Inflammatory macrophage (primary cell): ENCODE measurements at places on chromosomes 6 and 20.

DNA sequence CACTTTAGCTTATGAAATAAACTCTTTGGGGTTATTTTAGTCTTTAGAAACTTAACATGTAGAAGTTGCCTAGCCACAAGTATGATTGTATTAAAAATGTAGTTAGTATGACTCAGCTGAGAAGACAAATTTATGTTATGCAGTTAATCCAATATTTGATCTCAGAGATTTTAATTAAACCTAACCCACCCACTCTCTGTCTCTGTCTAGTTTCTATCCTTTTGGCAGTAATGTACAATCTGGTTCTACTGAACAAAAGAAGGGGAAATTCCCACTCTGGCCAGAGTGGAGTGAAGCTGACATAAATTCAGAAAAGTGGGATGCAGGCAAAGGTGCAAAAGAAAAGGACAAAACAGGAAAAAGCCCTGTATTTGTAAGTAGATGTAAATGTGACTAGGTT, 36.4 kb downstream of the ADGB start:
- DNase-seq: no peak

DNA sequence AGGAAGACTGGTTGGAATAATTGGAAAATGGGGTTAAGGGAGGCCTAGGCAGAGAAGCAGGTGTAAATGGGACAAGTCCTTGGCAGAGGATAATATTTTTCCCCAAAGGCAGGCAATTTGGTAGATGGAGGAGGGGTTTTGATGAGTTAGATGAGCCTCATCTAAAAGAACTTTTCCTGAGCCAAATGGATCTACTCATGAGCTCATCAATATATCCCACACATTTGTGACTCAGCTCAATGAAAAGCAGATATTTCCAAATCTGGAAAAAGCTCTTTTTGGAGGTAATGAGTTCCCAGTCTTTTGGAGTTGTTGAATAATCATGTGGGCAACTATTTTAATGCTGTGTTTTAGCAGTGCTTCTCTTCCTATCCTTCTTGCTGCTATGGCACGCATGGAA, 685.5 kb upstream of the CITED2 start:
- DNase-seq: no peak

DNA sequence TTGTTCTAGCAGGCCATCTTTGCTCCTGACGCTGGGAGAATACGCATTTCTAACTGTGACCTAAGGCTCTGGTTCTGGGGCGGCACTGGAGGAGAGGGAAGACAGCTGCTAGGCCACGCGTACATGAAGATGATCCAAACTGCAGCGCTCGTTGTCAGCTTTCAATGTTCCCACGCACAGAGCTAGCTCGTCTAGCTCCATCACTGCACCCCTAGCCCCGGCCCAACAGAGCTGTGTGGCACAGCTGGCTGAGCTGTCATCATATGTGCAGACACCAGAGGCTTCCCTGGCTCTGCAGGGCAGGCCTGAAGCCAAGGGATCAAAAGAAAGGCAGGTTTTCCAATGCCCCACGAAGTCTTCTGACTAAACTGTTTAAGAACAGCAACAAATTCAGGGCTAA, 124.7 kb downstream of the IRF4 start:
- DNase-seq: no peak

- DNase-seq: no peak
Measured at GRCh38 chr6:24931296-24931695, 4.5 kb downstream of the RIPOR2 start.

DNA sequence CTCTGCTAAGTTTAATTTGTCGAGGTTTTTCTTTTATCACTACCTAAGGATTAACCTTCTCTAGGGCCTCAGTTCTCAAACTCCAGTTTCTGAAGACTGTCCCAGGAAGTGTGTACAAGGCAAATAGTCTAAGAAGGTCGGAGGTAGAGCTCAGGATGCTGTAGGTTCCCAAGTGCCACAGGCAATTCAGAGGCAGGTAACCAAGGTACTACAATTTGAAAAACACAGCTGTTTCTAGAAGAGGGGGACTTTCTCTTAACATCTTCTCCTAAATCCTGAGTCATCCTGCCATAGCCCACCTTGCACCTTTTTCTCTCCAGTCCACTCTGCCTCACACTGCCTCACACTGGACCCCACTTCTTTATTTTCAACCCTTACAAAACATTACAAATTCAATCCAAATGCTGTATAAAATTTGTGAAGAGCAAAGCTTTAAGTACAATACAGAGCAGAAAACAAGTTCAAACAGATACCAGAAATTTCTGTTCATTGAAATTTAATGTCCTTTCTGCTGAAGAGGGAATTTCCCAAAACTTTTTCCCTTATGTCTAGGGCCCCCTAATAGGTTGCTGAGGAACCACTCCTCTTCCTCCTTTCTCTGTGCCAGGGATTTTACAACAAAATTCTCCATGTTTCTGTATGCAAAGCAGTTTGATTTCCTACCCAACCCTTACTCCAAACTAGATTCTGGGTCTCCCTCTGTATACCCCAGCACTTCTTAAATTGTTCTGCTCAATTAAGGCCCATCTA, 43.0 kb downstream of the FRK start:
- DNase-seq: no peak

GRCh38 chr6:142714951-142715785, 229.8 kb downstream of the HIVEP2 start:
- no peak for DNase-seq

DNA sequence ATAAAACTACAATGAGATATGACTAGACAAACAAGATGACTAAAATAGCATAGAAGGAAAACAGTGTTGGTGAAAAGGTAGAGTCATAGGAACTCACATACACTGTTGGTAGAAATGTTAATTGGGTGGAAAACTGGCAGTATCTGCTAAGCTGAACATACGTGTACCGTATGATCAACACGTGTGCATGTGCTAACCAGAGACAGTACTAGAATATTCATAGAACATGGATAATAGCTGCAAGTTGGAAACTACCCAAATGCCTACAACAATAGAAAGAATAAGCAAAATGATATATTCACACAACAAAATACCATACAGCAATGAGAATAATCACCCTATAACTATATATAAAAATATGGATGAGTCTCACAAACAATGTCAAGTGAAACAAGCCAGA, 184.0 kb downstream of the IBTK start:
- no peak for DNase-seq

DNA sequence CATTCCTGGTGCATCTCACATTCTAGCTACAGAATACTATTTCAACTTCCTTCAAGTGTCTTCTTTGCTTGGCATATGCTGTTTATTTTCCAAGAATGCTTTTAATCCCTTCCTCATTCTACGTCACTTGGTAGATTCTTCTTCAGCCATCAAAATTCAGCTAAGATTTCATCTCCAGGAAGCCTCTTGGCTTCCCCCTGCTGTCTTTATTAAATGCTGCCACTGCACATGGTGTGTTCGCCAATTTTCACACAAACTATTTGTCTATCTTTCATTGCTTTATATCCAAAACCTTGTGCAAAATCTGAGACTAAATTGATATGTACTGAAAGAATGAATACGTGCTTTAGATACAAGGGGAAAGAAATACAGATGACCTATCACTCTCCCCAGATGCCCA, 253.0 kb downstream of the RFPL4B start:
- no peak for DNase-seq

- DNase-seq: no peak
Measured at GRCh38 chr6:90144928-90145555, 151.6 kb downstream of the BACH2 start.

- peak; percentile 32 for DNase-seq
Measured at GRCh38 chr6:87102151-87102621, 7.3 kb upstream of the CGA start.

DNA sequence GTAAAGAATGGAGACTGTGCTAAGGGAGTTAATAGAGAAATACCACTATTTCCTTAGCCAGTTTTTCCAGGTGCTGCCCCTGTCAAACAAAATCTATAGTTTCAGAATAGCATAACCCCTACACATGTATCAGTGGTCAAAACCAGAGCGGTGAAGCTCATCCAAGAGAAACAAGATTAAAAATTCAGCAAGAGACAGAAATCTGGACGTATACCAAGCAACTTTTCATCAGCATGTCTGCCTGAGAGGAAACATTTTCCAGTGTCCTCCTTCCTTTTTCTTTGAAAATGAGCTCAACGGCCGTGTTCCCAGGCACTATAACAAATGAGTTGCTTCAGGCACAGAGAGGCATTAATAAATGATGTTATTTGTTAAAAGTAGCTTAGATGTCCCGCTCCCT, 416.5 kb downstream of the BCKDHB start:
- no peak for DNase-seq

- DNase-seq: no peak
Measured at GRCh38 chr20:53244711-53245110, 272.6 kb downstream of the TSHZ2 start.

- no peak for DNase-seq
Measured at GRCh38 chr6:106373502-106374239, 13.2 kb downstream of the CRYBG1 start.

- no peak for DNase-seq
Measured at GRCh38 chr20:1830240-1830639, 65.0 kb upstream of the SIRPA start.

DNA sequence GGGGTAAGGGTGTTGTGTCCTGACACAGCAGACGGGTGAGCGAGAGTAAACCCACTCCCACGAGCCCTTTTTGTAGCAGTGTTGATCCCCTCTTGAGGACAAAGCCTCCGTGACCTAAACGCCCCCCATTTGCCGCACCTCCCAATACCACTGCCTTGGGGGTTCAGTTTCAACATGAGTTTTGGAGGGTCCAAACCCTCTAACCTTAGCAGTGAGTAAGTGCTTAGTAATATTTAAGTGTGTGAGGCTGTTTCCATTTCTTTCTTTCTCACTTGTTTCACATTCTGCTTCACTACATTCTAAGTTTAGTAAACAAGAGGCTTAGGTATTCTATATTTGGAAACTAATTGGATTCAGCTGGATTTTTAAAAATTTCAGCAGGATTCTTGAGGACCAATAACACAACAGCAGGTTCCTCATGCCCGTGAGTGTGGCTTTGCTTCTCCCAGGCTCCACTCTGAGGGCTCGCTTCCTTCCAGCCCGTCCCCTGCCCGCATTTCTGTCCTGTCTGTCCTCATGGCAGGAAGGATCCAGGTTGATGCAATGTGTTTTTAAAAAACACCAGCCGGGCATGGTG, 41.2 kb downstream of the SNX9 start:
- no peak for DNase-seq

GRCh38 chr6:165484178-165484889, 174.9 kb upstream of the C6orf118 start:
- no peak for DNase-seq

DNA sequence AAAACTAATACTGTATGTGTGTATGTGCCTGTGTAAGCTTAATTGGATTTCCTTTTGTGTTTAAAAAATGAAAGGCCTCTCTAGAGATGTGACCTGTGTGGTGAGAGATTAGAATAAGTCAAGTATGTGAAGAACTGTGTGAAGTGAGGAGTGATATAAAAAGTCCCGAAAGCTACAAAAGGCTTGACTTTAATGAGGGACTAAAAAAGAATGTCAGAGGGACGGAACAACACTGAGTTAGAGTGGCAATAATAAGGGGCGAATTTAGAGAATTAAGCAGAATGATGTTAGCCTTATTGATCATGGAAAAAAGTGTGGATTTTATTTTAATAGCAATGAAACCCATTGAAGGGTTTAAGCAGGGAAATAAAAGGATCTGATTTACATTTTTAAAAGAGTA, 1281.2 kb upstream of the ADGRB3 start:
- DNase-seq: no peak

GRCh38 chr6:90190752-90191395, 105.8 kb downstream of the BACH2 start:
- DNase-seq: no peak

- DNase-seq: no peak
Measured at GRCh38 chr20:53408691-53409446, 184.8 kb downstream of the ZNF217 start.

- no peak for DNase-seq
Measured at GRCh38 chr20:8515810-8516435, 383.9 kb downstream of the PLCB1 start.

- no peak for DNase-seq
Measured at GRCh38 chr6:108948181-108948661, 100.0 kb downstream of the ARMC2 start.

DNA sequence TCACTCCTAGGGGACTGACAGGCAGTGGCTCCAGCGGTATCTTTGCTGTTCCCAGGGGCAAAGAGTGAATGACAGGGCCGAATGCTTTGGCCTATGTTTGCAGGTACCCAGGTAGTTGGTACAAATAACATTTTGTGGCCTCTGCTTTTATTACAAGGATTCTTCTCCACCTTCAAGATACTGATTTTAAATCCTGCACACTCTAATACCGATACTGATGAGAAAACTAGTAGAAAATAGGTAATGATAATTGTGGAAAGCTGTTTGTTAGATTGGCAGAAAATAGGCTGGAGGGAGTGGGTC, 772 bp downstream of the HINT3 start:
- no peak for DNase-seq

- no peak for DNase-seq
Measured at GRCh38 chr20:7449269-7449668, 491.0 kb downstream of the HAO1 start.

GRCh38 chr6:55557146-55557545, 21.8 kb downstream of the HMGCLL1 start:
- no peak for DNase-seq

GRCh38 chr20:50068041-50068651, 44.8 kb downstream of the UBE2V1 start:
- no peak for DNase-seq

- DNase-seq: no peak
Measured at GRCh38 chr20:64133951-64134407, 26.6 kb upstream of the NPBWR2 start.

DNA sequence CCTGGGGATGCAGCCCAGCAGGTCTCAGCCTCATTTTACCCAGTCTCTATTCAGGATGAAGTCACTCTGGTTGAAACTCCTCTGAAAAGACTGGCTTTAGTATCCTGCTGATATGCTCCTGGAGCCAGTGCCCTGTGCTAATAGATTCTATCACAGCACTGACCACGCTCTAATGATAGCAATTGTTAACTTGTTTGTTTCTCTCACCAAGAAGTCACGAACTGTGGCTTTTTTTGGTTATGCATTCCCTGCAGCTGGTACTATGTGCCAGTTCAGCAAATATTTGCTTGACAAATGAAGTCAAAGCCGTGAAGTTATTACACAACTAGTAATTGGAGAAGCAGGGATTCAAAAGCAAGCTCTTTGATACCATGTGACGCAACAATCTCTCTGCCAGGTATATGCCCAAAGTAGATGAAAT, 754.6 kb downstream of the KIF16B start:
- DNase-seq: no peak

DNA sequence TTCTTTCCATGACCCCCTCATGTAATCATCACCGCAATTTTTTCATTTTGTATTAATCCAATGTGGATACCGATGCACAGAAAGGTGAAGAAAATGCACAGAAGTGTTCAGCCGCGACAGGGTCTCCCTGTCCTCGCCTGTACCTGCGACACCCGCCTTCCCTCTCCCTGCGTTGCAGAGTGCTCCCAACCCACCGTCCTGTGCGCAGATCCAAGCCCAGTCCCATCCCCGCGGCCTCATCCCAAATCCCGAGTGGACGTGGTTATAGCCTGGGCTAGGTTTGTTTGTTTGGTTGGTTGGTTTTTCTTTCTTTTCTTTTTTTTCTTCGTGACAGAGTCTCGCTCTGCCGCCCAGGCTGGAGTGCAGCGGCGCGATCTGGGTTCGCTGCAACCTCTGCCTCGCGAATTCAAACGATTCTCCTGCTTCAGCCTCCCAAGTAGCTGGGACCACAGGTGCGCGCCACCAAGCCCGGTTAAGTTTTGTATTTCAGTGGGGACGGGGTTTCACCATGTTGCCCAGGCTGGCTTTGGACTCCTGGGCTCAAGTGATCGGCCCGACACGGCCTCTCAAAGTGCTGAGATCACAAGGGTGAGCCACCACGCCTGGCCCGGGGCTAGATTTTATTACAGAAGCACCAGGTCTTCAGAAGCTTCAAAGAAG, 536 bp upstream of the RAET1G start:
- no peak for DNase-seq

- DNase-seq: no peak
Measured at GRCh38 chr6:112155886-112156285, 68.5 kb downstream of the FAM229B start.
